Epithelial cell of esophagus (primary cell): ENCODE measurements at places on chromosomes 4 and X.

- DNase-seq, result no peak
Observed at GRCh38 chr4:72843466-72843865, 226.1 kb downstream of the COX18 start.

DNA sequence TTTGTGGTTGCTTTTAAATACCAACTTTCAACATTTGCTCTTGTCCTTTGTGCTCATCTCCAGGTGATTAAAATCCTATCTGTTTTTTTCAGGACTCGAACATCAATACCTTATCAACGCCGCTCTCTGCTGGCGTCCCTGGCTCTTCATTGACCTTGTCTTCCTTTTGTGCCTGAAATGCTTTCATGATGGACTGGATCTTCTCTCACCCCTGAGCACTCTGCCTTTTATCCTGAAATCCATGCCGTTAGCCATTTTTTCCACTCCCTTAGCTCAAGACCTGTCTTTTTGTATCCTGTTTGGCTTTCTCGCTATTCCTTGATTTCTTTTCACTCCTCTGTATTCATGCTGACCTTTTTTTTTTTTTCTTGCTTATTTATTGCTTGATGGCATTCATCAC, 549.5 kb upstream of the CPEB2 start:
- no peak for DNase-seq

DNA sequence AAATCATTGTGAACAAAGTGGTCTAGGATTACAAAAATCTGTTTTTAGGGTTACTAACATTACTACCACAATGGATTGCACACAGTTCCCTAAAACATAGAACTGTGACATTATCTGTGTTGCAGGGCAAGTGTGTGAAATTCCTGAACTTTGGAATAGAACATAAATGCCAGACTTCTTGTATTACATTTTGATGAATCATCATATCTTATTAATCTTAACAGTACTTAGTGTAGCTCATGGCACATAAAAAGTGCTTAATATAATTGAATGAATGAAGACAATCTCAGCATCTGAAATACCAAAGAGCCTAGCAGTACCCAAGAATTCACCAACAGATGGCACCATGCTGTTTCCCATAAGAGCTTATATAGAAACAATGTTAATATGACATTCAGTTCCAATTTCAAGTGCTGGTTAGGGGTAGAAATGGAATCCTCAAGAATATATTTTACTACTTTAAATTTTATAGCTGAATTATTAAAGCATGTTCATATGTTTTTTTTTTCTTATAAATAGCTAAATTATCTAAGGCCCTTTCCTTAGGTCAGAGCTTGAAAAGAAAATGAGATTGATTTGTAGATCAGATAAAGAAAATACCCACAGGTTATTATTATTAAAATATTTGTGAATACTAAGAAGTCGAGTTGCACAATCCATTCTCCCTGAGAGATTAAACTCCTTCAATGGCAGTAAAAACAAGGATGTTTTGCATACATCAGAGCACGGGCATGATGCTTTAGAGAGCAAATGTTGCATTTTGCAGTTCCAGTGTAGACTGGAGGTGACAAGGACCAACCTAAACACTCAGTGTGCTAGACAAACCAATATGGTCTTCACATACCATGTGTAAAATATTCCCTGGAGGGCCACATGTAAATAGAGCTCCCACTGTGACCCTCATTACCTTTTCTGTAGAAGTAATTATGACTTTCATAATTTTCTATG, 25.7 kb upstream of the SHISA3 start:
- DNase-seq, result peak; percentile 67

- no peak for DNase-seq
Observed at GRCh38 chrX:114047558-114047957, 536.3 kb upstream of the HTR2C start.

DNA sequence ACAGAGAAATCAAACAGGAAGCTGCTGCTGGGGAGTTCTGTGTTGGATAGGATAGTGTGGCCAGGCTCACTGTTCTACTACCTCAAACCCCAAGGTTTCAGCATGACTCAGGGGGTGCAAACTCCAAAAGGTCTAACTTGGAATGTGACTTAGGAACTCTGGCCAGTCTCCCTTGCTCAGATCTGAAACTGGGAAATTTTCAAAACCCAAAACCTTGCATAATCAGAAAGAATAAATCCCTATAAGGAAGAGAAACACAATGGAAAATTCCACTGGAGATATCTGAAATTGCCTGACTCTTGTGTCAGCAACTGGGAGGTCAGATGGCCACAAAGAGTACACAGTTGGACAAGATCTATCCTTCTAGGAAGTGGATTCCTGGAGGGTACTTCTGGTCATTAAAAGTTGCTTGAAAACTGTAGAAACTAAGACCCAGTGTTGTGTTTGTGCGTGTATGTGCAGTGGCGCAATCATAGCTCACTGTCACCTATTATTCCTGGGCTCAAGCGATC, 58.0 kb downstream of the PPEF2 start:
- DNase-seq, result no peak

DNA sequence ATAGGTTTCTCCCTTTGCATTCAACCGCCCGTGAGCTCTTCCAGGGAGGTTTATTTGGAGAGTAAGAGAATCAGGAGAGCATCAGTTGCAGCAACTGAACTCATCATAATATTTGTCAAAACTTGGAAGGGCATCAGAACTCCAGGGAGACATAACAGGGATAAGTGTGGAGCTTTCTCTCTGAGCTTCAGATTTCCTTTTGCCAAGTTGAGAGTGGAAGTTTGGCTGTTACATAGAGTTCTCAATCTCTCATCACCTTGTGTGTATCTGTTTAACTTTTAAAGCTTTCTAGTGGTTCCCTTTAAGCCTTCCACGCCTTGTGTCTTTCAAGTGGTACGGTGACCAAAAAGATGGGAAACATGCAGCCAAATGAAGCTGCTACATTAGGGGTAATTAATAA, 18.8 kb downstream of the BMP3 start:
- DNase-seq, result no peak

DNA sequence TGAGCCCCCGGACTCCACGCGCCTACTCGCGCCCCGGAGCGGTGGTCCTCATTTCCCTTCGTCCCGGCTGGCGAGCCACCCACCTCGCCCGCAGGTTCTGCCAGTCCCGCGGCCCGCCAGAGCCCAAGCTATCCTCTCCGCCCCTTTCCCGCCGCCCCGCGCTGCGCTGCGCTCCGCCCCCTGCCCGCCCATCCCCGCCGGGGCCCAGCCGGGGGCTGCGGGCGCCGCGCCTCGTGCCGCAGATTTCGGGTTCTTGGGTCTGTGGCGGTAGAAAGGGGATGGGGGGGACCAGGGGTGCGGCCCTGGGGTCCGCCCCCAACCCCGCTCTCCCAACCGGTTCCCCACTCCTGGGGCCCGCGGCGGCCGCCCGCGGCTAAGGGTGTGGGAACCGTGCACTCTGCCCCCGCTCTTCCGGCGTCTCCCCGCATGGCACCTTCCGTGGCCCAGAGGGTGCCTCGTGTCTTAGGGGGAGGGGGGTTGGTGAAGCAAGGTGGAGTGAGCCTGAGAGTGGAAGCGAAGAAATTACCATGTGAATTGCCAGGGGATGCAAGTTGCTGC, 650.8 kb upstream of the DIPK2B start:
- DNase-seq, result peak; percentile 86

- DNase-seq, result peak; percentile 81
Observed at GRCh38 chrX:9907645-9908387, 59.3 kb upstream of the CLDN34 start.

GRCh38 chr4:106582103-106582502, 213.5 kb upstream of the GIMD1 start:
- DNase-seq, result no peak

DNA sequence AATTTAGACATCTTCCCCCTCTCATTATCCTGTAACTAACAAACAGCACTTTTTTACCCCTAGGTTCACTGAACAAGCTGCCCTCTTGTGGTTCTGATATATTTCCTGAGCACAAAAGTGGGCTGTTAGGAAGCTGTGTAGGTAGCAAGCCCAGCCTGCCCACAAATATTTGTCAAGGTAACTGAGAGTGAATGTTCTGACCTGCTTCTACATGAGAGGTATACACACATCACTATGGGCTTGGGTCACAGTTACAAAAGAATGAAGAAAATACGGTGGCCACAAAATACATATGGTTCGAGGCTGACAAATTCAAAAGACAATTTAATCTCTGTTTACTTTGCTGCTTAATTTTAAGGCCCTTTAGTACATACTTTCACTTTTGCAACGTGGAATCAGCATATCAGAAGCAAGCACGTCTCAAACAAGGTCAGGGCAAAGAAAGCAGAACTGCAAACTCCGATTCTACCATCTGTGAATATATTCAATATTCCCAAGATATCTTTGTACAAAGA, 78.7 kb downstream of the RBM47 start:
- peak; percentile 75 for DNase-seq

GRCh38 chr4:10114607-10115006, 2.0 kb downstream of the WDR1 start:
- no peak for DNase-seq
